LHCN-M2 (cell line): ENCODE measurements at places on chromosomes 6 and 20. TPM values are rescaled to one million over a fixed set of nuclear protein-coding genes. Genes with fewer than 3 reads are reported as not detected.

The HCRTR2 gene
- total RNA-seq = not detected in 2 replicates

The STMND1 gene
- total RNA-seq = not detected in 2 replicates

DNA sequence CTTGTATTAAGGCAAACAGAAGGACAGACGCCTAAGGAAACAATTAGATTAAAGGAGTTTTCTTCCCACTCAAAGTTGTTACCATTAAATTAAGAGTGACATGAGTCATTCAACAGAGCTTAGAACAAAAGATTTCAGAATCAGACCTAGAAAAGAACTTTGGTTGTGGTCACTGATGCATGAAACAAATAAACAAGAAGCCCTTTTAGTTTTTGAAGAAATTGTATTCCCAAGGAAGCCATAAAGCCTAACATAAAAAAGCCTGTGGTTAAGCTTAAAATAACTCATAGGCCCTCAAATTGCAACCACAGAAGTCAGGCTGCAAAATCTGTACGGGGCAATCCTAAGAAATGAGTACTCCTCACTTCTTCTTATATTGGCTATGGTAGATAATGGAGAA lies 17.9 kb upstream of the TRIM26 start:
- peak; percentile 70 for DNase-seq

The LY6G6D gene
- total RNA-seq = not detected in 2 replicates

DNA sequence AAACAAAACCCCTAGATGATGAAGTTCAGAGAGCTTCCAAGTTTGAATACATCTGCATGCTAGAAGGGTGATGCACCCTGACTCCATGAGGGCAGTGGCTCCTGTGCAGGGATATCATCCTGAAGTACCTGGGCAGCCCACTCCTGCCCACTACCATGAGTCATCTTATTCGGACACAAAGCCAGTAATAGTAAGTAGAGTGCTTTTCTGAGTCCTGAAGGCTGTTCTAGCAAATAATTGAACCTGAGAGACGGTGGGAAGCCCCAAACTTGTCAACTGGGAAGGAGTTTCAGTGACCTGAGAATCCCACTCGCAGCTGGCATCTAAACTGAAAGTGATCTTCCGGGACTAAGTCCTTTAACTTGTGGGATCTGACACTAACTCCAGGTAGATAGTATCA lies 152.9 kb upstream of the COL21A1 start:
- no peak for DNase-seq

- peak; percentile 12 for DNase-seq
Observed at GRCh38 chr20:51095633-51096521, 73.0 kb upstream of the KCNG1 start.
